ENCODE measurements at places on chromosomes 4 and X. TPM values are rescaled to one million over a fixed set of nuclear protein-coding genes. Genes with fewer than 3 reads are reported as not detected.

Gene MAOB
- polyA plus RNA-seq, result not detected

Gene DMD
- 2.7 TPM for polyA plus RNA-seq

Gene ARSD
- 2.7 TPM for polyA plus RNA-seq

Gene MAGEC3
- polyA plus RNA-seq, result not detected

Gene GUCY1A1
- polyA plus RNA-seq, result 0.12 TPM

Gene ZNF718
- polyA plus RNA-seq, result 5.3 TPM

Gene SLC49A3
- 1.3 TPM for polyA plus RNA-seq

Gene TIGD4
- 0.04 TPM for polyA plus RNA-seq

Gene PGK1
- polyA plus RNA-seq, result 135 TPM

Gene NEUROG2
- not detected for polyA plus RNA-seq

Gene ZCCHC18
- polyA plus RNA-seq, result 28.2 TPM

Gene ABLIM2
- 3.3 TPM for polyA plus RNA-seq

Gene ARSJ
- not detected for polyA plus RNA-seq

Gene GABRB1
- not detected for polyA plus RNA-seq

Gene ZCCHC12
- polyA plus RNA-seq, result not detected

Gene HOPX
- 29.2 TPM for polyA plus RNA-seq

Gene REELD1
- 7.8 TPM for polyA plus RNA-seq

Gene OGT
- polyA plus RNA-seq, result 235 TPM

Gene GAGE12D
- not detected for polyA plus RNA-seq

Gene SPANXB1
- polyA plus RNA-seq, result not detected

Gene GLRB
- not detected for polyA plus RNA-seq

Gene GAGE2A
- not detected for polyA plus RNA-seq

Gene ALG13
- 166 TPM for polyA plus RNA-seq

Gene GRIA3
- polyA plus RNA-seq, result not detected

Gene TNMD
- polyA plus RNA-seq, result not detected

Gene RRH
- polyA plus RNA-seq, result 0.28 TPM

Gene MAB21L2
- not detected for polyA plus RNA-seq

Gene SOD3
- polyA plus RNA-seq, result not detected

Gene RADX
- 7.9 TPM for polyA plus RNA-seq

Gene FAM50A
- 60.0 TPM for polyA plus RNA-seq

Gene DACH2
- 0.06 TPM for polyA plus RNA-seq

Gene C4orf50
- polyA plus RNA-seq, result not detected

Gene POU3F4
- polyA plus RNA-seq, result not detected

Gene BEX1
- 0.84 TPM for polyA plus RNA-seq

Gene STK26
- 12.4 TPM for polyA plus RNA-seq

Gene ALPK1
- 6.7 TPM for polyA plus RNA-seq

Gene CXCL3
- polyA plus RNA-seq, result not detected

Gene HMX1
- not detected for polyA plus RNA-seq

Gene PCDH18
- not detected for polyA plus RNA-seq

Gene MRFAP1
- 54.8 TPM for polyA plus RNA-seq

Gene MSX1
- polyA plus RNA-seq, result 0.17 TPM

Gene TLL1
- polyA plus RNA-seq, result not detected

Gene TEX11
- polyA plus RNA-seq, result not detected

Gene NR0B1
- not detected for polyA plus RNA-seq

Gene PHOX2B
- polyA plus RNA-seq, result not detected

Gene GAB1
- polyA plus RNA-seq, result 6.2 TPM

Gene PAGE2
- not detected for polyA plus RNA-seq

Gene PLXNA3
- 50.5 TPM for polyA plus RNA-seq

Gene MAGEE1
- 1.9 TPM for polyA plus RNA-seq

Gene MAPK10
- 0.10 TPM for polyA plus RNA-seq

Gene CWH43
- polyA plus RNA-seq, result not detected

Gene PCSK1N
- not detected for polyA plus RNA-seq

Gene SSX7
- not detected for polyA plus RNA-seq

Gene PHKA2
- polyA plus RNA-seq, result 46.9 TPM

All from B cell (primary cell).